ENCODE measurements at places on chromosomes 2 and 18.

DNA sequence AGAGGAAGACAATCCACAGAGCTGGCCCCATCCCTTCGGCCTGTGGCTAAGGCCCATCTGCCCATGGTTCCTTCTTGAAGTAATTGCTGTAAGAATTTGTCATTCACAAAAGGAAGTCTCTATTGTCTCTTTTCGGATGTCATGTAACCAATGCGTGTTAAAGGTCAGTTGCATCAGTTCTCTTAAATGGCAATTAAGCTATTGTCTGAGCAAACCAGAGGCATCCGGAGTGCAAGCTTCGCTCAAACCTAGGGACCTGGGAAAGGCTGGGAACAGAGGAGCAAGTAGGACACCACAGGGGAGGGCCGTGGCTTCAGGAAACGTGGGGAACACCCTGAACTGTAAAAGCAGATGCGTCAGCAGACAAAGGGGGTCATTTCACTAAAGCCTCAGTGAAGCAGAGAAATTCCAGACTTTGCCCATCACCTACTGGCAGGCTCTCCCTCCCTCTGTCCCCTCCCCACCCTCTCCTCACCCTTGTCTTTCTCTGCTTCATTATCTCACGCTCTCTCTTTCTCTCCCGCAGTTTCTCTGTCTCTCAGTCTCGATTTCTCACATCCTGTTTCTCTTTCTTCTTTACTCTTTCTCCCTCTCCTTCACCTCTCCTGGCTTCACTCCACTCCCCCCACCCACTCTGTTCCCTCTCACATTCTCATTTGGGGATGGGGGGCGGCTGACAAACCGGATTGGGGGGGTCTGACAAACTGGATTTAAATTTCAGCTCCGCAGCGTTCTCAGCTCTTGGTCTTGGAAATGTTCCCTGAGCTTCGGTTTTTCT is 204.6 kb upstream of the TNP1 start:
- DNase-seq = no peak

DNA sequence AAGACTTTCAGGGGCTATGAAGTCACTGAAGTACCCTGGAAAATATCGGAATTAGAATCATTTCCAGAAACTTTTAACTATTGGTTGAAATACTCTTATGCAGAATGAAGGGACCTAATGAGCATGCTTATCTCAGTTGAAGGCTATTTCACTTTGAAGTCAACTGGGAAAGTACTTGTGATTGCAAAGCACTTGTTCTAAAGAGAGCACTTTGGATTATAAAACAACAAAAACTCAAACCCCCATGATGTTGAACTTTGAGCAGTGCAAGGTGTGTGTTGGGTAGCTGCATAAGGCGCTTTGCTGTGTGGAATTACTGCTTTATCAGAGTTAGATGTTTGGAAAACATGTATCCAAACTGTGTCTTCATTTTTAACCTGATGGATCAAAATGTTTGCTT is 12.0 kb upstream of the MGAT5 start:
- DNase-seq = no peak

- DNase-seq = no peak
These were observed 30.7 kb downstream of the METTL4 start for GRCh38 chr18:2540575-2540974.

DNA sequence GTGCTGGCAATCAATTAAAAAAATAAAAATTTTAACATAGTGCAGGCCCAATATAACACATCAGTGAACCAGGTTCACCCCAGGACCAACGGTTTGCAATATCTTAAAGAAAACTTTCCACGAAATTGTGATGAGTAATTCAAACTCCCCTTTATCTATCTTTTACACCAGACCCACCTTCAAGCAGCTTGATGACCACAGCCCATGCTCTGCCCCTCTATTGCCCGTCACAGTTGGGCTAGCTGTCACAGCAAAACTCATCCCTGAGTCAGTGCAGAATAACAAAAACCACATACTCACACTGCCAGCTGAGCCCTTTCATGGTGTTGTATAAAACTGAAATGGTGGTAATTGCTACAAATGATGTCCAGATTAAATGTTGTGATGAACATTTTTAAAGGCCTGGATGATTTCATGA is 112.5 kb upstream of the CREB1 start:
- DNase-seq = no peak

DNA sequence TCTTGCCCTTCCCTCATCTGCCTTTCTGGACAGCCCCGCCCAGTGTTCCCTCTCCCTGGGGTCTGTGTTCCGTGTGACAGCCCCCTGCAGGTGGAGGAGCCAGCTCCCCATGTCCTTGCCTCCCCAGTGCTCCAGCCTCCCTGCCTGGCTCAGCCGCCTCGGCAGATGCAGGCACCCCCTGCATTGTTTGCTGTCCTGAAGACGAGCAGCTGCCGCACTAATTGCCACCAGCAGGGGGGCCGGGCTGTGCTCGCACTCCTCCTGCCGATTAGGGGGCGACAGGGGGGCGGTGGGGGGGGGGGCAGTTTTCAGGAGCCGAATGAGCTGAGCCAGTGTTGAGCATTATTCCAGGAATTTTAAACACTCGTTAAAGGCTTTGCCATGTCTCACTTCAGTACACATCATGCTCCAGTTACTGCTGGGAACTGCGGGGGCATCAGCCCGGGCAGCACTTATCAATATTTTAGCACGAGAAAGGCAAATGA is 23.3 kb downstream of the SIX3 start:
- no peak for DNase-seq

- no peak for DNase-seq
These were observed 460 bp upstream of the SEMA4F start for GRCh38 chr2:74653589-74653984.

DNA sequence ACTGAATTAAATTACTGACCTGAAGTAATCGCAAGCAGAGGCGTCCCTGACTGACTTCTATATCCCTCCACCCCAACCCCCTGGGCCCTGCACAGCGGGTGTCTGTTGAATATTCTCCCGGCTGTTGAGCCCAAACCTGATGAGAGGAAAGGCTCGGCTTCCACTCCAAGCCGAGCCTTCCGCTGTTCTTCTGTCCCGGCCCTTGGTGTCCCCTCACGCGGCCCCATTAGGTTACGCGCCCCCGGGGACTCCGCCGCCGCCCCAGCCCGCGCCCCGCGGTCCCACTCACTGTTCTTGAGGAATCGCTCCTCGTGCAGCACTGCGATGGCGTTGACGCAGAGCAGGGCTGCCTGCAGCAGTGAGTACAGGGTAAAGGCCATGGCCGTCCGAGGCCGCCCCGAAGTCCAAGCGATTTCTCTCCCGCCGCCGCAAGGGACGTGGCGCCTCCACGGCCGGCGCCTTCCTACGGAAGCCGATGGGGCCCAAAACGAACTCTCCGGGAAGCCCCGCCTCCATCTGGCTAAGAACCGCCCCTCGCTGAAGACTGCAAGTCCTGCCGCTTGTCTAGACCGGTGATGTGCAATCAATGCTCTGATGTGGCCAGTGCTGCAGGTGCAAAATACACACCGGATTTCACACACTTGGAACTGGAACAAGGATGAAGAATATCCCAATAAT is at the start of gene IER3IP1:
IER3IP1 (minus strand) TSS at position 467 of the 678 bp plus-strand sequence; CDS start at position 380, 87 bp downstream.
- DNase-seq = peak; percentile 82

DNA sequence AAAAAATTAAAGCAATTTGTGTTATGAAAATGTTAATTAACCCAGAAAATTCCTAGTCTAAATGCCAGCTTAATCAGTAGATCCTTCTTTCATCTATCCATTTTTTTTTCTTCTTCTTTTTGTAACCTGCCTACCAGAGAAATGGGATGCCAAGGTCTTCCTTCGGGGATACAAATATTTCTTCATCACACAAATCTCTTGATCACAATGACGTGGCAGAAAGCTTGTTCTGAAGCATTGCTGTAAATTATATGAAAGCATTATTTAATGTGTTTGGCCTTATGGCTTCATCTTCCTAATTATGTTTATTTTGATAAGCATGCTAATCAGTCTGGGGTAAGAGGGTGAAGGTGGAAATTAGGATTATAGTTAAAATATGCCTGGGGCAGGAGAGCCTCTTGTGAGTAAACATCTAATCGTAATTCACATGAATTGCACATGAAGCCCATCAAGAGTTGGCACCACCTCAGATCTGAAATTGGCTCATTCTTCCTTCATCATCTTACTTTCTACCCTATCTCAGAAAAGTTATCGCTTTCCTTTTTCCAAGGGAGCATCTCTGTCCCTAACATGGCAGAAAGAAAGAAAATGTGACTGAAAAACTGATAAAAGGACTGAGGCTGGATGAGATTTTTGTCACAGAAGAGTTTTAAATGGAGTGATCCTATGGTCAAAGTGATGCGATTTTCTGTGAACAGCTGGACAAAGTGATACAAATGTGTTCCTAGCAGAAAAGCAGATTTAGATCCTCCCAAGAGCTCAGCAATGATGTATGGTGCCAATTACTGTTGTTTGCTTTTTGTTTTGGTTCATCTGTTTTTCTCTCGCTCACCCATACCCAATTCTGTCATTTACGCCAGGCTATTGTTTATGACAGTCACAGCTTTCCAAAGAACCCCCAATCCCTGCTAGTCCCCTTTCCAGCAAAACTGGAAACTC is 76.9 kb upstream of the PMAIP1 start:
- no peak for DNase-seq

DNA sequence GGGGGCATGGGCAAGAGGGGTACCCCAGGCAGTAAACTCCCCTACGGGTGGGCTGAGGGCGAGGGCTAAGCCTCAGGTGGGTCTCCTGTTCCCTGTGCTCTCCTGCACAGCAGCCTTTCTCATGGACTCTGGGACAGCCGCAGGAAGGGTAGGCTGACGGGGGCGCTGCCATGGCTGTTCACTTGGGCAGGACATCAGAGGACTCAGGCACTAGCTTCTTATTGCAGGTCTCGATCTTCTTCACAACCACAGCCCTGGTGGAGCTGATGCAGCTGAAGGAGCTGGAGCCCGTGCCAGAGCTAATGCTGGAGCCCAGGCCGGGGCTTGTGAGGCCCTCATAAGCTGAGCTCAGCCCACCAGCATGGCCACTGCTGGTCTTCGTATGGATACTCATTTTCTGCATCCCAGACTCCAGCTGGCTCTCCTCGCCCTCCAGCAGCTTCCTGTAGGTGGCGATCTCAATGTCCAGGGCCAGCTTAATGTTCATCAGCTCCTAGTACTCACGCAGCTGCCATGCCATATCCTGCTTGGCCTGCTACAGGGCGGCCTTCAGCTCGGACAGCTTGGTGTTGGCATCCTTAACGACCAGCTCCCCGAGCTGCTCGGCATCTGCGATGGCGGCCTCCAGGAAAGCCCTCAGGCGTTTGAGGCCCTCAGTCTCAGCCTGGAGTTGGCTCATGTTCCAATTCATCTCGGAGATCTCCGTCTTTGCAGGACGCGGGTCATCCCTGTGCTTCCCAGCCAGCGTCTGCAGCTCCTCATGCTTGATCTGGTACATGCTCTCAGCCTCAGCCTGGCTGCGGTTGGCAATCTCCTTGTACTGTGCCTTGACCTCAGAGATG is 359.8 kb upstream of the SETBP1 start:
- no peak for DNase-seq

DNA sequence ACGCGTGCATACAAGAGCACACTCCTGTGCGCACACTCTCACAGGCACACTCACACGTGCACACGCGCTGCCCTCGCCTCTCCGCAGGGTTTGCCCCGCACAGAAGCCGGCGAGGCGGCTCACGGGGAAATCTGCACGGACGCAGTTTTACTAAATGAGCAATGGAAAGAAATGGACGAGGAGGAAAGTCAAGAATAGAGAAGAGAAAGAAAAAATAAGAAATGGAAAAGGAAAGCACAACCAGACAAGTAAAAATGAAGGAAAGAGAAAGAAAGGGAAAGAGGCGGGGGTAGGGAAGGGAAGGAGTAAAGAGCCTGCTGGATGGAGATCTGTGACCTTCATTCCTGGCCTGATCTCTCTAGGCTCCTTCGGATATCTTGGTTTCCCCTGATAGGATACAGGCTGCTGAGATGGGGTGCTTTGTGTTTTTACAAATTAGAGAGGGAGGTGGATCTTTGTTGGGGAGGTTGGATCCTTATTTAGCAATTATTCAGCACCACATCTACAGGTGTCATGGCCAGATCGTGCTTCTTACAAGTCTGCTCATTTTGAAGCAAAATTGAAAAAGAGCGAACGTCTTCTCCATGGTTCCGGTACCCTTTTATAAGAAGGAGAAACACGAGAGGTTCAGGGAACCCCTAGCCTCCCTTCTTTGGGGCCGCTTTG is 693 bp upstream of the LRP2 start:
- DNase-seq = no peak

DNA sequence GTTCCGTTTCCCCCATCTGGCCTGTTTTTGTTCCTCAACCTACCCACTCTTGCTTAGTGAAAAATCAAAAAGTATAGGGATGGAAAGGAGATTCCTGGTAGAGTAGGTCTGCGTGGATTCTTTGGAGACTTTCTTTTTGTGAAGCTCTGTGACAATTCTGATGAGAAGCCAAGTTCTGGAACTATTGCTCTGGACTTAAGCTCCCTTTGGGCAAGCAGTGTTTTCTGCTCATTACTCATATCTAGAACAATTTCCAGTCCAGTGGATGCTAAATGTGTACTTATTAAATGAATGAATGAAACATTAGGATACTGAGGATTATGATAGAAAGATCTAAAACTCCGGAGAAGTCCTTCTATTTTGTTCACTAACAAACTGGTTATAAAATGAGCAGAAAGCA is 76.5 kb downstream of the SOCS6 start:
- DNase-seq = no peak

DNA sequence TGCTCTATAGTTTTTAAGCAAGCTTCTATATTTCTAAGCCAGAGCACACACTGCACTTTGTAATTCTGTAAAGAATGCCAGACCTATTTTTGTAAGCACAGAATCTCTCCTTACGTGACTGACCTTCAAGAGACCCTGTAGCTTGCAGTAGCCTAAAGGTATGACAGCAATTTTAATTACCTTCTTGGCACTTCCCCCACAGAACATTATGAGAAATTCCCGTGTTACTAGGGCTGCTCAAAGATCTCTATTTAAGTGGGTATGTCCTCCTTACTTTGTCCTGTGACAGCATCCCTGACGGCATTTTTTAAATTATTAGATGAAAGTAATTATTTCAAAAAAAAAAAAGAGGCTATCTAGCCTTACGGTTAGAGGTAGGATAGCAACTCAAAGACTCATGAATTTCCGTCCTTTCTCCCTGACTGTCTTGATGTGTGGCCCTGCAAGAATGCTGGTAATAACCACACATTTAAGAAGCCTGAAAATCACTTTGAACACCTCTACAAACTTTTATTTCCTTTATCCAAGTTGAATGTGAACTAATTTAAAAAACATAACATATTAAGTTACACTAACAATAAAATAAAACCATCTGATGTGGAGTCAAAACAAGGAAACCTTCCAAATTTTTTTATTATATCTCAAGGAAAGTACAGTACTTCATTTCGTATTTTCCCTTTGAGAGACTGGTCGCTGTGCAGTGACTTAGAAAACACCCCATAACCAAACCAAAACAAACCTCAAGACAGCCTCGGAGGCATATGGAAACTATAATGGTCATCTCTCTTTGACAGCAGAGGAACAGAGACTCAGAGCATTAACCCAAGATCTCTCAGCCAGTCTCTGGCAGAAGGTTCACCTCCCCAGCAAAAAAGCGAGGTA is 54.9 kb downstream of the THUMPD2 start:
- DNase-seq = no peak

GRCh38 chr18:28124131-28125029 is 52.5 kb downstream of the CDH2 start:
- DNase-seq = no peak

GRCh38 chr2:169579044-169579443 is 5.1 kb upstream of the PPIG start:
- no peak for DNase-seq

Measured in GM18507 (cell line).